ENCODE measurements at places on chromosomes 1 and 21. TPM values are rescaled to one million over a fixed set of nuclear protein-coding genes. Genes with fewer than 3 reads are reported as not detected.

C1orf141 gene
- not detected for total RNA-seq

RNU1-1 gene
- total RNA-seq = under 0.01 TPM

XCL2 gene
- not detected for total RNA-seq

PPIAL4G gene
- total RNA-seq = not detected

KLHDC9 gene
- 5.3 TPM for total RNA-seq

Data from NCI-H460 (cell line).